ENCODE measurements at places on chromosomes 4 and X.
A peak's percentile ranks its signal among the peaks of the same experiment; 100 is the strongest.

DNA sequence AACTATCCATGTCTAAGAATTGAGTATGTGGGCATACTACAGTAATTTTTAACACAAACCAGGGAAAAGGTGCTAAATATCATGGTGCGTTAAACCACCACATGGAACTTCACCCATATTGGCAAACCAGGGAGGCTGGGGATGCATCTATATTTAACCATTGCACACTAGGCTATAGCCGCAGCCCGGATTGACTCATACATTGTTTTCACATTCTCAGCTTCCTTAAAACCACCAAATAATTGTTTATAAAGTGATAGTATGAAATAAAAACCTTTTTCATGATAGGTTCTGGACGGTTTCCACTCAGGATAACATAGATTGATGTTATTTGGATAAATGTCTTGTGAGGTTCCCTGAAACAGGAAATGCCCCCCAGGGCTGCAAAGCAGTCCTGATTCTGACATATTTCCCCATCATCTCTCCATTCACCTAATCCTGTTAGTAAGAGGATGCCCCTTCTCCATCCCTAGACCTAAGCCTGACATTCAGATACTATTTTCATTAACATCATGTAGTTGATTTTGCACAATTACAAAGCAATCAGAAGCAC lies 7.9 kb downstream of the COL25A1 start:
- no peak for DNase-seq

DNA sequence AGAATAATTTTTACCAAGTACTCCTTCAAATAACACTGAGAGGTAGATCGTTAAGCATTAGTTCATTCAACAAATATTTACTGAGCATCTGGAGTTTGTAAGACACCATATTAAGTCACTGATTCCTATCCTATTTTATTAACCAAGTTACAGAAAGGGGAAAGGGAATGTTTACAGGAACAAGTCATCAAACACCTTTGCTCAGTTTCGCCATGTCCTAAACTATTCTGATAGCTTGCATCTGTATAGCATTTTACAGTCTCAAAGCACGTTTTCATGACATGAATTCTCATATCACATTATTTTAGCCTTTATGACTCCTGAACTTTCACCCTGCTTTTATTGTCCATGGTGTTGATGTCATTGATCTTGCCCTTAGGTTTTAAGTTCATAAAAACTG lies 89.2 kb downstream of the AREG start:
- no peak for DNase-seq

- no peak for DNase-seq
These were observed 161.8 kb downstream of the SH3KBP1 start for GRCh38 chrX:19725641-19726040.

DNA sequence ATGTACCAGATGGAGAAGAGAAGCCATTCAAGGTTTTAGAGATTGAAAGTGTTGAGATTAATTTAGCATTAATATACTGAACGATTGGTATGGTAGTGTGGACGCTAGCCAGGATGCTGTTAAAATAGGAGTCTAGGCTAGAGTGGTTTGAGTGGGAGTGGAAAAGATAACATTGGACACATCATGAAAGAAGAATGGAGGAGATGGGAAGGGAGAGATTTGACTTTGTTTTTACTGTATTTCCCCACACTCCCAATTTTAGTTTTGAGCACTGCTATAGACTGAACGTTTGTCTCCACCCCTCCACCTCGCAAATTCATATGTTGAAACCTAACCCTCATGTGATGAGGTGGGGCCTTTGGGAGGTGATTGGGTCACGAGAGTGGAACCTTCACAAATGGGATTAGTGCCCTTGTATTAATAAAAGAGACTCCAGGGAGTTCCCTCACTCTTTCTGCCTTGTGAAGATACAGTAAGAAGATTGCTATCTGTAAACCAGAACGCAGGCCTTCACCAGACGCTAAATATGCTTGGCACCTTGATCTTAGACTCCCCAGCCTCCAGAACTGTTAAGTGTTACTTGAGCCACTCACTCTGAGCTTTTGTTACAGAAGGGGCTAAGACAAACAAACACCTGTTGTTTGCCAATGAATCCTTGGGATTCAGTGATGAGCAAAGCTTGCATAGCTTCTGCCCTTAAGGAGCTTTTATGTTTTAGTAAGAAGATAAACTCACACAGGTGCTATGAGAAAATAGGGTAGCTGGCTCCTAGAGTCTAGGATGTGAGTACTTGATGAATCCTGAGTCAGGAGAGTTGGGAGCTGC lies 25.8 kb downstream of the USP9X start:
- DNase-seq = no peak

DNA sequence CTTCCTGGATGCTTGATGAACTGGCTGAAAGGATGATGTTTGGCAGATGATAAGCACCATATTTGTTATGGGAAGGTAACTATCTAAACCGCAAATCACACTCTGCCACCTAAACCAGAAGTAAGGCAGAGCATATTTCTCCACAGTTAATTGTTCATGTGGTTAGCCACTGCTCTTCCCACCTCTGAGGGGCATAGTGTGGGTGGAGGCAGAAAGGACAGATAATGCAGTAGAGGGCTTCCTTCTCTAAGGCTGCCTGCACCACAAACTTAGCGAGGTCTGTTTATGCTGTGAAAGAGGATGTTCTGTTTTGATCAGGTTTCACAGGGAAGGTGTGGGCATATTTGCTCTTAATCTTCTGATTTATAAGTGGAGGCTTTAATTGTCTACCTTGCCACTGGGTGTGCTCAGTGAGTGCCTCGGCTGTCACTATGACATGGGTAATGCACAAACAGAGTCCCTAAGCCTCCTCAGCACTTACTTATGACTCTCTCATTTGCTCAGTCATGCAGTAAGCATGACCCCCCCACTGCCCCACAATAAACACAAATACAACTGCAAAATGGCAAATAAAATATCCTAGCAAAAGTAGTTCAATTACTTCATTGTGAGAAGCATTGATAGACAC lies 401.0 kb downstream of the TMA16 start:
- peak; percentile 0 for DNase-seq

DNA sequence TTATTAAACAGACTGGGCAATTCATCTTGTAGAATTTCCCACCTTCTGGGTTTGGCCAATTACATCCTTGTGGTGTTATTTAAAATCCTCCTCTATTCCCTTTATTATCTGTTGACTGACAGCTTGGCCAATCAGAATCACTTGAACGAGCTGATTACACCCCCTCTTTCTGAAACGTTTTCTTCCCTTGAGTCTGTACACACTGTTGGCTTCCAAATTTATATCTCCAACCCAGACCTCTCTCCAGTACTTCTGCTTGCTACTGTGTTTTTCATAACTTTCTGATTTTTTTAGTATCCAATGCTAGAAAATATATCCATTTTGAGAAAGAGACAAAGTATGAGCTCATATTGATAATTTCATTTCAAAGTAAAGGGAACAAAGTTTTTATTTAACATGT lies 14.8 kb downstream of the CD38 start:
- no peak for DNase-seq

- no peak for DNase-seq
These were observed 240.2 kb upstream of the GRIA3 start for GRCh38 chrX:122943918-122944317.

DNA sequence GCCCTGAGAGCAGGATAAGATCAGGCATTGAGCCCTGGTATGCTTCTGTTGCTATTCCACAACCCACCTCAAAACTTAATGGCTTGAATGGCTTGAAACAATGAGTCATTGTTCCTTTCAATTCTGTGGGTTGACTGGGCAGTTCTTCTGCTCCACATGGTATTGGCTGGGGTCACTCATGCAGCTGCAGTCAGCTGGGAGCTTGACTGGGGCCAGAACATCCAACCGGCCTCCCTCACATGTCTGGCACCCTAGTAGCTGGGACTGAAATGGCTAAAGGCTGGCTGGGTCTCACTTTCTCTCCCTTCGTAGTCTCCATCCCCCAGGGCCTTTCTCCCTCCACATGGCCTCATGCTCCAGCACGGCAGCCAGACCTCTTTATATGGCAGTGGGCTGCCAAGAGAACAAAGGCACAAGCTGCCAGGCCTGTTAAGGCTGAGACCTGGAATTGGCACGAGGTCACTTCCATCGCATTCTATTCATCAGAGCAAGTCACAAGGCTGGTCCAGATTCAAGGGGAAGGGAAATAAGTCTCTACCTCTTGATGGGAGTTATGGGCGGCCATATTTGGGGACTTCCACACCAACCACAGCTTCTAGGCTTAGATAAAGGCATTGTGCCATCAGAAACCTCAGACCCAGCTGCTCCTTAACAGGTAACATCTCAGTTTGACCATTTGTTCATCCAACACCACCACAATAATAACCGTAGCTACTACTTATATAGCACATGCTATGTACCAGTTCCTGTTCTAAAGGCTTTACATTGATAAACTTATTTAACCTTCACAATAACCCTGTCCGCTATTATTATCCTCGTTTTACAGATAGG lies 159.7 kb upstream of the ATP6AP2 start:
- DNase-seq = no peak

DNA sequence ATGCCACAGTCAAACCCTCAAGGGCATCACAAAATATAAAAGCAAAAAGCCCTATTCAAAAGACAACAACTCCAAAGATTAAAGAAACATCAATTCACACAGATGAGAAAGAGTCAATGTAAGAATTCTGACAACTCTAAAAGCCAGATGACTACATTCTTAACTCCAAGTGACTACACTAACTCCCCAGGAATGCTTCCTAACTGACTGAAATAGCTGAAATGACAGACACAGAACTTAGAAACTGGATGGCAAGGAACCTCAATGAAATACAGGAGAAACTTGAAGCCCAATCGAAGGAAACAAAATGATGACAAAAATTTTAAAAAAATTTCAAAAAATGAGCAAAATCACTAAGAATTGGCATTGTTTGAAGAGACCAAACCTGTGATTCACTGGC lies 1047.6 kb upstream of the PCDH10 start:
- no peak for DNase-seq

DNA sequence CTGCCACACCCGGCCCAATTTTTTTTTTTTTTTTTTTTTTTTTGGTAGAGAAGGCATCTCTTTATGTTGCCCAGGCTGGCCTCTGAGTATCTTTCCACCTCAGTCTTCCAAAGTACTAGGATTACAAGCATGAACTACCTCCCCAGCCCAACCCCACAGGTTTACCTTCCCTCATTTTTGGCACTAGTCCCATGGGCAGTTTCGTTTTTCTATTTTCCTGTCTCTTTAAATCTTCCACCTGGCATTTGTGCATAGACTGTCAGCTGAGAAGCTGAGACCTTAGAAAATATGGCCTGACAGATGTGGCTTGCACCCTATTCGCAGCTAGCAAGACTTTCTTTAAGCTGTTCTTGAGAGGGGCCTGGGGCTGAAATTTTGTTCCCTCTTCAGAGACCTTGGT lies 27.9 kb downstream of the TNIP2 start:
- DNase-seq = no peak

DNA sequence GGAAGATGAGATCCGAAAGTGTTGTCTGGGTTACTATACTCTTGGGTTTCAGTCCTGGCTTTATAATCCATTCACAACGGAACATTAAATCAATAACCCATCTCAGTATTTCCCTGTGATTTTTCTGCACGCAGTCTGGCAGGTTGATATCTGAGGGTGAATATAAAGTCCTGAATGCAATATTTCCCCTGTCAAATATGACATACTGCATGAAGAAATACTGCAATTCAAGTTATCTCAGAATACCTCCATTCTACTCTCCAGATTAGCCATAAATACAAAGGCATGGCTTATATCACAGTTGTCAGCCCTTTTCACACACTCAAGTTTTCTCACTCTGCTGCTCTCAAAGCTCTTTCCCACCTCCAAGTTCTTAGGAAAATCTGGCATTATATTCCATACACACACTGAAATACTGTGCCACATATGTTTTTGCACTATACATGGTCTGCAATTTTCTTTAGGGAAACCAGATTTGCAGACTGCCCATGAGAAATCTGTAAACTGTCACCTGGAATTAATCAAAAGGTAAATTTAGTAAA lies 64.7 kb downstream of the WDFY3 start:
- no peak for DNase-seq

- DNase-seq = no peak
These were observed 28.1 kb downstream of the KLHL8 start for GRCh38 chr4:87192145-87192919.

- DNase-seq = peak; percentile 93
These were observed 18.0 kb downstream of the SPINK2 start for GRCh38 chr4:56803471-56803870.

GRCh38 chr4:110032603-110033002 lies 119.9 kb downstream of the EGF start:
- DNase-seq = peak; percentile 56

- DNase-seq = no peak
These were observed 52.4 kb downstream of the HPGDS start for GRCh38 chr4:94290245-94290644.

DNA sequence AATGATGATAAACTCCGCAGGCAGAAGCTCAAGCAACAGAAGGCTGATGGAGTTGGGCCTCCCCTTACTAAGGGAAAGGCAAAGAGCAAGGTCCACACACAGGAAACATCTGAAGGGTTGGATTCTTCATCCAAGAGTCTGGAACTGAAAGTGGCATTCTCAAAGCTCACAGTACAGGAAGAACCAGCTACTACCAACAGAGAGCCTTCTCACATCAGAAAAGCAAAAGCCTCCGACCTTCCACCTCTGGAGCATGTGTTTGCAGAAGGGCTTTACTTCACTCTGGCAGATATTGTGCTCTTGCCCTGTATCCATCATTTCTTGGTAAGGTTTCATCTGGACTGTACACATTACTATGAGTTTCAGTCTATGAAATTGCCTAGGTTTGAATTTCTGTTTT lies 10.6 kb downstream of the GSTCD start:
- no peak for DNase-seq

DNA sequence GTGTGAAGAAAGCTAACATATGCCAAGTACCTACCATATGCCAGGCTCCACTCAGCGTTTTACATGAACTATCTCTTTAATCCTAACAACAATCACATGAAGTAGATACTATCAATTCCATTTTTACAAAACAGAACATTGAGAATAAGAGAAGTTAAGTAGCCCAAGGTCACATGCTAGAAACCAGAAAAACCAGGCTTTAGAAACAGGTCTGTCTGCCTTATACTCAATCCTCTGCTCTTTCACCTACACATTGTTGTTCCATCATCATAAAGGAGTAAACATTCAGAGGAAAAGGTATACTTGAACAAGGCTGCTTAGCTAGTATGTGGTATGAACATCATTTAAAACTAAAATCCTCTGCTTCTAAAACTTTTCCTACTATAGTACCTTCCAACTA lies 42.1 kb downstream of the WDFY3 start:
- DNase-seq = no peak

DNA sequence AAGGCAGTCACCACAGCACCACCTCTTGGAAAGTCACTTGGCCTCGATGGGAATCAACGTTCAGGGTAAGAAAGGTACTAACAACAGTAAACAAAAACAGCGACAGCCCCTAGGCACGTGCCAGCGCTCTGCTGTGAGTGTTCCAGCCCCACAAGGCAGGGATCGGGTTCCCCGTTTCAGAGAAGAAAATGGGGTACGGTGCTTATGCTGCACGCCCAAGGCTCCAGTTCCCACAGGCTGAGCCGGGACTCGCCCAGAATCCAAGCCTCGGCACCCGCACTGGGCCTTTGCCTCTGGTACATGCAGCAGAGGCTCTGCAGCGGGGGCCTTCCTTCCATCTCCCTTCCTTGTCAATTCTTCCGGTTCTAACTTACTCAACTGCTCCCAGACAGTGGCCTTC lies 37.3 kb downstream of the WDR1 start:
- DNase-seq = no peak
